Activated CD4-positive, alpha-beta T cell treated with anti-CD3 and anti-CD28 coated beads for 24 hours (primary cell): ENCODE measurements at places on chromosomes 6 and 20.

GRCh38 chr20:3843490-3843889 lies 3.1 kb upstream of the MAVS start:
- DNase-seq: no peak

- no peak for DNase-seq
Observed at GRCh38 chr6:19549109-19549508, 288.1 kb upstream of the ID4 start.

DNA sequence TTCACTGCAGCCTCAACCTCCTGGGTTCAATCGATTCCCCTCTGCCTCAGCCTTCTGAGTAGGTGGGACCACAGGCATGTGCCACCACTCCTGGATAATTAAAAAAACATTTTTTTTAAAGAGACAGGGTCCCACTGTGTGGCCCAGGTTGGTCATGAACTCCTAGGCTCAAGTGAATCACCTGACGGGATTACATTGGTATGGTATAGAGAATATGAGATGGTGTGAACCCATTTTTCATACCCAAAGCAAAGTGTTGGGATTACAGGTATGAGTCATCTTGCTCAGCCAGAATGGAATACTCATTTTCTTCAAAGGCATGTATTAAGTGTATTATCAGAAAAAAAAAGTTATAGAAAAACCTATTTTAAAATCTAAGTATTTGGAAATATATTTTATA lies 114.2 kb downstream of the AHI1 start:
- DNase-seq: no peak

DNA sequence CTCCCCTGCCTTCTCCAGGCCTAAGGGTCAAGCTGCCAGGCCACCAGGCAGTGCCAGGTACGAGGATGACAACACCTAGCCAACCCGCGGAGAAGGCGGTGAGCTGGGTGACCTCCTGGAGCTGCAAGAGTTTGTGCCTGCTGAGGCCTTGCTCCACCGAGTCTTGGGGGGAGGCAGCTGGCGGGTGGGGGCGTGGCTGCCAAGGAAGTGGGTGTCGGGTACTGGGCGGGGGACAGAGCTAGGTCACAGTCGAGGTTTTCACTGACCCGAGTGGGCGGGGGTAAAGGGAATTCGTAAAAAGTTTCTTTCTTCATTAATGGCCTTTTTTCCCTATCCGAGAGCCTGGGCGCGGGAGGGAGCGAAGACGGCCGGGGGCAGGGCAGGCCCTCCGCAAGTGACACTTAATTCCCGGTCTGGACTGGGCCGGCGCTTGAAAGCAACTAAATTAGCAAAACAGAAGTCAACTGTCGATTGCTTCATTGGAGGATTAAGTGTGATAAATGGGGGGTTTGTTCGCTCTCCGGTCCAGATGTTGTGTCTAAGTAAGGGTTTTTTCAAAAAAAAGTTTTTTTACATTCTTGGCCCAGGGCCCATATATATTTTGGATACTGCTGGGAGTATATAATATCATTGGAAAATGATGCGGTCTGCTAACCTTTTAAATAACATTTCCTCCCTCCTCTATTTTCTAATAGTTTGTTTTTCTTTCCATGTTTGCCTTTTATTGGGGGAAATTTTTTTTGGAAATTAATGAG lies 43.1 kb upstream of the FOXP4 start:
- DNase-seq: no peak

GRCh38 chr20:43903953-43904826 lies 10.5 kb upstream of the TOX2 start:
- no peak for DNase-seq

GRCh38 chr20:50701041-50701963 lies 10.0 kb upstream of the RIPOR3 start:
- no peak for DNase-seq

- DNase-seq: no peak
Observed at GRCh38 chr6:1903780-1904465, 294.2 kb downstream of the FOXC1 start.

DNA sequence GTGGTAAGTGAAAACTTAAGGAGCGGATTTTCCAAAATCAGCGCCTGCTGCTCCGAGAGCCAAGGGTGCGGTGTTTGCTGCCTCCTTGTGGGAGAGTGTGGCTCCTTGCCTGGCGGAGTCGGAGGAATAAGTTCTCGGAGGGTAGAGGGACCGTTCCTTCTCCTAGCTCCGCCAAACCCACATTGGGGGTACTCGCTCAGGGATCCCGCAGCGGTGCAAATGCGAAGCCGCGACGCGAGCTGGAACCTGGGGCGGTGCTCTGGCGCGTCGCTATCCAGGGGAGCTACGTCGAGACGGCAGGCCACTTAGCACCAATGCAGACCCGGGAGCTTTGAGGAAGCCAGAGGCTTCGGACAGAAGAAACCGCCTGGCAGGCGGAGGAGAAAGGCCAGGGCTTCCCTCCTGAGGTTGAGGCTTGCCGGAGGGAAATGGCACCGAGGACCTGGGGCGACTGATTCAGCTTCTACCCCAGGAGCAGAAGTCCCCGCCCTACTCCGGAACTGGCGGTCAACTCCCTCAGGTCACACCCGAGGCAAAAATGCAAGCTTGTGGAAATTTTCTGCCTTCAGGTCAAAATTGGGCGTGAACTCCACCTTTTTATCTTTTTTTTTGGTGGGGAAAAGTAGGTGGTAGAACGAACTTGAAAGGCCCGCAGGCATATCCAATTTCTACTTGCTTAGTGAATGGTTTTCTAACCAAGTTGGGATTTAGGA lies 5.7 kb upstream of the DDX43 start:
- DNase-seq: peak; percentile 19

- DNase-seq: no peak
Observed at GRCh38 chr20:32353848-32354496, 4.2 kb upstream of the ASXL1 start.

DNA sequence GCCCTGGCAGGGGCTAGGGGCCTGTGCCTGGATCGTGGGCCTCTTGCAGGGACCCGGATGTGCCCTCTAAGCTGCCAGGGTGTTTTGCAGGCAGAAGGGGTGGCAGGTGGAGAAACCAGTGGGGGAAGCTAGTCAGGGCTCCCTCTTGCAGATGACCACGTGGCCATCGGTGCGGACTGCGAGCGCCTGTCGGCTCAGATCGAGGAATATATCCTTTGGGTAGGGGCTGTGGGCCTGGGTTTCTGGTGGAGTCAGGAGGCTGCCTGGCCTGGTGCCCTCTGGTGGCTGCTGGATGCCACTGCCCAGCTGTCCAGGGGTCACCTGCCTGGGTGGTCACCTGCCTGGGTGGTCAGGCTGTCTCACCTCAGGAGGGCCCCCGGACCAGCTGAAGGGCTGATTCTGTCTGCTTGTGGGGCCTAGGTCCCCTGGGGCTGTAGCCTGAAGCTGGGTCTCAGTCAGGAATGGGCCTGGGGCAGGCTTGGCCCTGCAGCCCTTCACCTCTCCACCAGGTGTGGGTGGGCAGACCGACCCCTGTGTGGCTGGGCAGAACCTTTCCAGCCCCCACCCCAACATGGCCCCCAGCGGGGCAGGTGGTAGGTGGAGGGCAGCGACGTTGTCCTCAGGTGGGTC lies 6.7 kb downstream of the TCEA2 start:
- no peak for DNase-seq

GRCh38 chr6:123855506-123855905 lies 51.8 kb downstream of the NKAIN2 start:
- DNase-seq: no peak

DNA sequence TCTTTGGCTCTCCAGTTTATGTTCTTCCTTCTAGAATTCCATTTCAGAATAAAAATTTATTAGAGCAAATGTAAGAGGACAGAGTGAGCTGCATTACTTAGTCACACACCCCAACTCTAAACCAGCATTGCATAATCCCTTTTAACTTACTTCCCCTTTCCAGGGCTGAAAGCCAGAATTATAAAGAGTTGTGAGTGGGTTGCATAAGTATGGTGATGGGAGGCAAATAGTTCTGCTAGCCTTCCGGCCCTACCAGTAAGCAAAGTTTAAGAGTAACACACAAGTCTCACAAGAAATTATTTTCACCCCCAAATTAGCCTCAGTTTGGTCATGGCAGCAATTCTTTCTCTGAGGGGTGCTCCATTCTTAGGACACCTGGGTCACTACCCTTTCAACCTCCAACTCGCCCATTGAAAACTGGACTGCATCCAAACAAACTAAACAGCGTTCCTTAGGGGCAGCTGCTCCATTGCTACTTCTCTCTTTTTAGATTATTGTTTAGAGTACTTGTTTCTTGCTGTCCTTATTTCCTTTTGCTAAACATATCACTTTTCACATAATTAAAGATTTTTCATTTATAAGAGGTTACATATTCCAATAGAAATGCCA lies 1.6 kb downstream of the KIAA0408 start:
- DNase-seq: no peak

DNA sequence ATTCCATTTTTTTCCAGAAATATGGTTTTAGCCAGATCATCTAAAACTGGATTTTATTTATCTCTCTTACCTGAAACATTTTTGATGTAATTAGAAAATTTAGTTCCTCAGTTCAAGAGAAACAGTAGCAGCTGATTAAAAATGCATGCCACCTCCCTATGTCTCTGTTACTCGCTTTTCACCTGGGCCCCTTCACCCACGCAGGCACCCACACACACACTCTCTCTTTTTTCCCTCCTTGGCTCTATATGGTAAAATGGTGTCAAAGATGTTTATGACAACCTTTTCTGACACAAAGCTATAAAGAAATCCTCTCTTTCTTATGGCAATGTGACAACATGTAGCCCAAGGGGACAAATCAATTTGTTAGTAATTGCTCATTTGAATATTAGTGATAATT lies 5.8 kb upstream of the SGK1 start:
- DNase-seq: no peak

GRCh38 chr6:112281821-112282615 lies 27.7 kb upstream of the LAMA4 start:
- no peak for DNase-seq

GRCh38 chr20:63878899-63879663 lies 14.0 kb downstream of the TPD52L2 start:
- DNase-seq: no peak

DNA sequence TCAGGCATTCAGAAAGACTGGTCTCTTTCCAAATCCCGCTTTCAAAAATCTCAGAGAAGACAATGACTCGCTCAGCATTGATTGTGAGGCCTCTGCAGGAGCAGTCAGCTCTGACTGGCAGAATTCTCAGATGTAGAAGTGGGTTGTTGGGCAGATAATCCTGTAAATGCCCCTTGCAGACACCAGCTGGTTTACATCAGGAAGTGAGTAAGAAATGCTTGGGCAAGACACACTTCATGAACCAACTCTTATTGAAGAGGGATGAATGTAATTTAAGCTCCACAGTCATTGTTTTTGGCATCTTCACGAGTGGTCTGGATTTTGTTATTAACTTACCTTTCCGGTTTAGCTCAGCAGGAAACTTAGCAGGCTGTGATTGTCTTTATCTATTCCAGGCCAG lies 166.6 kb downstream of the PLCB4 start:
- no peak for DNase-seq

- DNase-seq: no peak
Observed at GRCh38 chr6:232982-233640, 59.2 kb upstream of the DUSP22 start.

DNA sequence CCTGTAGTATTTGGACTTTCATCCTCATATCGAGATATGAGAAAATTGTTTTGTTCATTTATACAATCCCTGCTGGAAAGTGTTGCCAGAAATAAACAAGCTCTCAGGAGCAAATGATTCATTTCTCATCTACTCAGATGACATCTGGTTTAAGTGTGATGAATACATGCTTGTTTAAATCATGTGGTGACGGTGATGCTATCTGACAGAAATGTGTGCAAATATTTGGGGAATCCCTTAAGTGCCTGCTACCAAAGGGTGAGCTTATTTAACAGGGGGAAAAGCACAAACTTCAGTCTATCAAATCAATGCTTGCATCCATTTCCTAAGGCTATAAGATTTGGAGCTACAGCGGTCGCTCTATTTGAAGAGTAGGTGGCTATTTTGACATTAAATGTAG lies 368.3 kb upstream of the SASH1 start:
- DNase-seq: no peak

DNA sequence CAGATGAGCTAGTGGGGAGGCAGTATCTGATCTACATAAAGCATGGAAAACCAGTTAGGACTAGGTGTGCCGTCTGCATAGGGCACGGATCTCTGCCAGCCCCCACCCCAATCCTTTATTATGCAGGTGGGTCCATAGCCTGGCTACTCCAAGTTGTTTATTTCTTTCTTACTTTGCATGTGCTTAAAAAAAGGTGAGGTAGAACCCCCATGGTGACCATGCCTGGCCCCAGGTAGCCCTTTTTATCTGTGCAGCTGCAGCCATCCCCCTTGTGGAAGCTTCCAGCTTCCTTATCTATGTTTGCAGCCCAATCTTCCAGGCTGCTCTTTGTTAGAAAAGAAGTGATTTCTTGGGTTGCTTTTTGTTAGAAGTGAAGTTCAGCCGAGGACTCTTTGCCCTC lies 9.0 kb upstream of the TREM2 start:
- no peak for DNase-seq

DNA sequence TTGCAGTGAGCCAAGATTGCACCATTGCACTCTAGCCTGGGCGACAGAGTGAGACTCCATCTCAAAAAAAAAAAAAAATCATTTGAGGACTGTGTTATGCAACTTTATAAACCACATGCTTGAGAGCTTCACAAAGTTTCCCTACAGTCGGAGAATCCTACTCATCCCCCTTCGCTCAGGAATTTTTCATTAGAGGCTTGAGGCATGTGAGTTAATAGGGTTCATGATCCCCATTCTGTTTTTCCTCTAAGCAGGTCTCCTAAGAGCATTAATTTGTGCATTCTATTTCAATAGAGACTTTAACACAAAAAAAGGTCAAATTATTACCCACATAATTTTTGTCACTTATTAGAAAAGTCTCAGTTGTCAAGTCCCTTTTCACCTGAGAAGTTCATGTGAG lies 103.7 kb upstream of the SOX4 start:
- DNase-seq: no peak

- no peak for DNase-seq
Observed at GRCh38 chr6:5632348-5632935, 371.1 kb downstream of the FARS2 start.

DNA sequence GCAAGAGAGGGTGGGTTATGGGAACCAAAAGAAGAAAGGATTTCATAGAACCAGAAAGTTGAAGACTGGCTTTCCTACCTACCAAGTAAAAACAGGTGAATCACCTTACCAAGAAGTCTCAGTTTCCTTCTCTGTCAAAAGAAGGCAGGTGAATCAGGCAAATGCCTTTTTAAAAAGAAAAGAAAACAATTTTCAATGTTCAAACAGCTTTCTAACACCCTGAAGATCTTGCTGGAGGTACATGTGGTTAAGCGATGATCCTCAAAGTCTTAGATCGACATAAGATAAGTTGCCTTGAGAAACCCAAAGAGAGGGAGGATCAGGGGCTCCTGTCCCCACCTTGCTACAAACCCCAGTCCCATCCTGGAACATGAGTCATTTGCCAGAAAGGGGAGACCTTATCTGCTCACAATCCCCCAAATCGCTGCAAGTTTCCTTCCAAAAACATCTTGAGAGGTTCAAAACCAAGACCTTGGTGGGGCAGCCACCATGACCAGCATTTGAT lies 71.6 kb downstream of the NFATC2 start:
- DNase-seq: no peak

DNA sequence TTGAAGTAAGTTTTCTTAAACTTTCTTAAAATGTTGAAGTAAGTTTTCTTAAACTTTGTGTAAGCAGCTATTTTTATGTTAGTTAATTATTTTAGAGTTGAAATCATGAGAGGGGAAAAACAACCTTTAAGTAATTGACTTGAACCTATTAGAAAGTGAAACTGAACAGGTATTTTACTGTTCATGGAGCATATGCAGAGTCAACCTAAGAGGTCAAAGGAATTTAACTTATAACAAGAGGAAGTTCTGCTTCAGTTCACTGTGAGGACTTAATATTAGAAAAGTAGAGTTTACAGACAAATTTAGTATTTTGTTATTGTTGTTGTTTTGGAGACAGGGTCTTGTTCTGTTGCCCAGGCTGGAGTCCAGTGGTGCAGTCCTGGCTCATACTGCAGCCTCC lies 38.0 kb downstream of the CDYL start:
- no peak for DNase-seq

- no peak for DNase-seq
Observed at GRCh38 chr6:113853252-113853651, 3.9 kb upstream of the MARCKS start.
